ENCODE measurements at places on chromosomes 5 and 9. TPM values are rescaled to one million over a fixed set of nuclear protein-coding genes. Genes with fewer than 3 reads are reported as not detected.
A peak's percentile ranks its signal among the peaks of the same experiment; 100 is the strongest.

PAPPA gene
- total RNA-seq: 3.2 TPM

DNA sequence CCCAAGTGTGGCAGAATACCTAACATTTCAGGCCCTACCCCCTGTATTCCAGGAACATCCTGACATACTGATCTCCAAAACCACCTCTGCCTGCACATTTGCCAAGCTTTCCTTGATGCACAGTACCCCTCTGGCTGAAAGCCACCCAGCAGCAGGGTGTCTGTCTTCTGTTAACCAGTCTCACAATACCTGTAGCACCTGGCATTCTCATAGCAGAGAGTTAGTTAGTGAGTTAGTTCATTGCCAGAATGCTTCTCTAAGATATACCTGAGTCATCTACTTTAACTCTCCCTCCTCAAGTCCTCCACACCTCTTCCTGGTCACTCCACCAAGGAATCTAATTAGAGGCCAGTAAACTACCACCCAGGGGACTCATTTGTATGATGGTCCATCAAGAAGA, 46.1 kb upstream of the IL7R start:
- H3K4me3 ChIP-seq: no peak overlapping the region
- DNase-seq: no peak
- peaks cover 3% of the 10 kb centered on the region for H3K27me3 ChIP-seq

DNA sequence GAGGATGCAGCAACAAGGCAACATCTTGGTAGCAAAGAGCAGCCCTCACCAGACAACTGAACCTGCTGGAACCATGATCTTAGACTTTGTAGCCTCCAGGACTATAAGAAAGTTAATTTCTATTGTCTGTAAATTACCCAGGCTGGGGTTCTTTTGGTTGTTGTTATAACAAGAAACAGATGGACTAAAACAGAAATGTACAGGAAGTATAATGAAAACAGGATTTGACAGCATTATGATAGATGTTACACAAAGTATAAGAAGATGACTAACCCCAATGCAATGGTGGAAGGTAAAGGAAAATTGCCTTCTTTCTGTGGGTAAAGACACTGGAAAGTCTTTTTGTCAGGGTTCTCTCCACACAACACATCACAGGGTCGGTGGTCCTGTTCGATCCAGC, 204.2 kb downstream of the SGCD start:
- no peaks in the 10 kb centered on the region for H3K36me3 ChIP-seq
- peaks cover 24% of the 10 kb centered on the region for H3K27me3 ChIP-seq
- H3K27ac ChIP-seq: no peak overlapping the region

OTP gene
- total RNA-seq: not detected

- no peak overlapping the region for H3K4me3 ChIP-seq
- H3K36me3 ChIP-seq: peaks cover 12% of the 10 kb centered on the region
- no peak for DNase-seq
- peak overlapping the region; percentile 80 for H3K27ac ChIP-seq
Observed at GRCh38 chr9:3467593-3468219, 58.1 kb downstream of the RFX3 start.

APBA1 gene
- 18.4 TPM for total RNA-seq

DCANP1 gene
- not detected for total RNA-seq

GRCh38 chr5:74342948-74343682, 297.4 kb downstream of the ENC1 start:
- peak overlapping the region; percentile 49 for H3K27ac ChIP-seq
- no peak overlapping the region for H3K4me3 ChIP-seq
- peaks cover 4% of the 10 kb centered on the region for H3K36me3 ChIP-seq
- H3K27me3 ChIP-seq: no peaks in the 10 kb centered on the region
- peaks cover 33% of the 10 kb centered on the region for H3K4me1 ChIP-seq
- no peak for DNase-seq
